Anterior cingulate cortex (tissue), 58 donors: ENCODE measurements at places on chromosomes 1 and 21.

GRCh38 chr1:197422993-197423392, 154.9 kb downstream of the CRB1 start:
- DNase-seq, result no peak

DNA sequence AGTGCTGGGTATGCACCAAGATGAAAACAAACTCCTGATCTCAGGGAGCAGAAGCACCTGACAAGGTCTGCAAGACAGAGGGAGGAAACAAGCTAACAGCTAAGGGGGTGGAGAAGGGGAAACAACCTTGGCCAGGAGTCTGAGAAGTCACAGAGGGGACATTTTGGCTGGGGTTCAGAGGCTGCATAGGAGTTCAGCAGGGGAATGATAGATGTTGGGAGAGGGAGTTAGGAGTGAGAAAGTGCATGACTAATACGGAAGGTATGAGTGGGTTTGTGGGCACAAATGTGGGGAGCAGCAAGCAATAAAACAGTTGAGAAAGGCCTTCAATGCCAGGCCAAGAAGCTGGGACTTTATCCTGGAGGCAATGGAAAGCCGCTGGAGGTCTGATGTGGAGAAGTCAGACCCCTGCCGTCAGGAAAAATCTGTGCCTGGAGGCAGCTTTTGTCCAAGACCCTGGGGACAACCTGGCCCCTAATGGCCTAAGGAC, 16.4 kb downstream of the EPHA2 start:
- no peak for DNase-seq

GRCh38 chr1:240820816-240821215, 208.9 kb upstream of the GREM2 start:
- no peak for DNase-seq

- DNase-seq, result no peak
Measured at GRCh38 chr1:191913260-191913977, 244.8 kb upstream of the RGS18 start.

DNA sequence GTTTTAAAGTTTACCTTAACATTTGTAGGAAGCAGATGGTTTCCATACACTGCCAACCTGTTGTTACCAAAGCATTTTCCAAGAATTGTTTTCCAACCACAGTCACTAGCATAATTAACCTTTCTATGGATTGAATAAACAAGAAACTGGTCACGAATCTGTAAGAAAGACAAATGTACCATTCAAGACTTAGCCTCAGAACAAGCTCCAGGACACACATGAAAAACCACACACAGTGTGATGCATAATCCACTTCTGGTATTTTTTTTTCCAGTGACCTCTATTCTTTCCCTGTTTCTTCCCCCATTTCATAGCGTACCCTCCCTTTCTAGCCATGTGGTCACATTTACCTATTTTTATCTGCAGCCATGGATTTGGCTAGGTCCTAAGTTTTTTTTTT, 29.6 kb upstream of the C1orf87 start:
- no peak for DNase-seq

DNA sequence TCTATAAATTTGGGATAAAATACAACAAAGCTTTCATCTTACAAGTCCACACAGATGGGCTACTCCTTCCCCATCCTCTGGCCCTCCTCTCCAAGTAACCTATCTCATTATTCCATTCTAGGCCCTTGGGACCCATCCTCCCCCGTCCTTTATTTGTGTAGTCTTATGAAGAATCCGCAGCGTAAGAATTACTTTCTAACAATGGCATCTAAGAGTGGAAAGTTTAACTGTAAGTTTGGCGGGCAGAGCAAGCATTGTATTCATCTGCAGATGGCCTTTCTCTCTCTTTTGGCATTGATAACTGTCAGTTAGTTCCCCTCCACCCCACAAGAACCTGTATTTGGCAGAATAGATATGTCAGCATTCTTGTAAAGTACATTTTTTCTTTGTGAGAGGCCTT, 91.9 kb upstream of the TSPAN2 start:
- no peak for DNase-seq

DNA sequence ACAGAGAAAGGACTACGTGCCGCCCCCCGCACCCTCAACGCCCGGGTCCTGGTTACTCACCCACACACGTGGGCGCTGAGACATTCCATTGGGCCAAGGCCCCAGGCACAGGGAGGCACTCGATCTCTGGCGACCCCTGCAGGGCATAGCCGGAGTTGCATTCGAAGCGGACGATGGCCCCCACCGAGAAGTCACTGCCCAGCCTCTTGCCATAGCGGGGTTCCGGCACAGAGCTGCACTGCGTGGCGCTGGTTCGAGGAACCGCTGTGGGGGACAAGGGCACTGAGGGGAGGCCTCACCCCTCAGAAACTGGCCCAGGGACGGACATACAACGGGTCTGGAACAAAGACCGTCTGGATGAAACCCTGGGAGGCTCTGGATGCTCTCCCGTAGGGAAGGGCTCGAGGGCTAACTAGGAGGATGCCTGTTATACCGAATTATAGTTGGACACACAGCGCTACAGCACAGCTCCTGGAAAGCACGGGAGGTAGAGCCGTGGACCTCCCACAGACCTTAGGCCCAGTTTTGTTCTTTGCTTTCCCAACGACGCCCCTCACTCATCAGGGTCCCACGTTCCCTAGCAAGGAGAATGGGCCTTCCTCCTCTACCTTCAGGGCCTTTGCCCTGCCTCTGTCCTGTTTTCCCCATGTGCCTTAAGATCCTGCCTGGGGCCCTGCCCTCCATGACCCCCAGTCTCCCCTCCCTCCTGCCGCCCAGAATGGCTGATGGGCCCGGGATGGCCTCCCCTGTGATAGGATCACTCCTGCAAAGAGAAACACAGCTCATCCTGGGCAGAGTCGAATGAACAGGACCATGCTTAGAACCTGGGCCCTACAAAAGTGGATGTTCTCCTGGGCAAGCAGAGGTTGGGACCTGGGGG, 152.8 kb downstream of the ZSCAN20 start:
- DNase-seq, result no peak

DNA sequence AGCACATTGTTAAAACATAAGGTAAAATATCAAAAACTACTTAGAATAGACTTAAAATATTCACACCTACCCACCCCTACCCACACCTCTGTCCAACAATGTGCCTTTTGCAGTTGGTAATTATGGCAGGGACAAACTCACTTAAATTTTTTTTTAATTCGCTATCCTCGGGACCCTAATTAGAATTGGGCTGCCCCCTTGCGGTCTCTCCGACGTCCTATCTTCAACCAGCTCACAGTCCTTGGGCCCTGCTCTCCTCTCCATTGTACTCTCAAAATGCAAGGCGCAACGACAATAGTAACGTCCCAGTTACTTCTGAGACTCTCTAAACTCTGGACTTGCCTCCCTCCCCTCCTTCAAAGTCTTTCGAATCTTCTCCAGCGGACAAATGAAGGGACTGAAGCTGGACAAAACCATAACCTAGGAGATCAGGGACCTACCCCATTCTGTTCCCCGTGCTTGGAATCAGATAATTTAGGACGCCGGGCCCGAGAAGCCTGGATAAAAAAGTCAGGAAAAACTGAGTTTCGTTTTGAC, 1.1 kb upstream of the CIART start:
- peak; percentile 58 for DNase-seq

DNA sequence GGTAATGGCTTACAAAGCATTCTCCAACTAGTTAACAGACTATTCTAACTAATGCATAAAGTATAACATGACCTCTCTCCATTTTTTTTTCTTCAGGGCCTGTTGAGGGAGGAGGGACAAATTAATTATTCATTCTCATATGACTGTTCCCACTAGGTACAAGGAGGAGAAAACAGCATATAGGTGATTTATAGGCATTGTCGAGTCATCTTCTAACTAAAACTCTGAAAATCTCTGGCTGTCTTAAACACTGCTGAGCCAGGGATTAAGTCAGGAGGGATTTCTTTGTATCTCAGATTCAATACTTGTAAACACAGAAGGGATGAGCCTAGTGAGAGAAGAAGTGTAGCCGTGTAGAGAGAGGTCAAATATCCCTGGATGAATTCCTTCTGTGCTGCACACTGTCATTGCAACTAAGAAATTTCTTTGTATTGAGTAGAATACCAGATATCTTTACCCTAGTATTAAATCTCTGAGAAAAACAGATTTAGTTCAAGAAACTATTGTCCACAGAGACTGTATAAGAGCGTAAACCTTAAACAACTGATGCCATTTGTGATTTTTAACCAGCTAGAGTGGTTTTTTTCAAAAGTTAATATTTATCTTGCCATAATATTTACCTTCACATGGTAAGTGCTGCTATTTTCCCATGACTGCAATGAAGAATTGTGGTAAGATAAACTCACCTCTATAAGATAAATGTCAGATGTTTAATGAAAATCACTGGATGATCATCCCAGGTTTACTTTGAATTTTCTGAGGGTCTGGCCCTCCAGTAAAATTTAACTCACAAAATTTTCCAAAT, 465.3 kb downstream of the RWDD3 start:
- no peak for DNase-seq

GRCh38 chr1:234409328-234409727, 36.1 kb downstream of the COA6 start:
- DNase-seq, result no peak

DNA sequence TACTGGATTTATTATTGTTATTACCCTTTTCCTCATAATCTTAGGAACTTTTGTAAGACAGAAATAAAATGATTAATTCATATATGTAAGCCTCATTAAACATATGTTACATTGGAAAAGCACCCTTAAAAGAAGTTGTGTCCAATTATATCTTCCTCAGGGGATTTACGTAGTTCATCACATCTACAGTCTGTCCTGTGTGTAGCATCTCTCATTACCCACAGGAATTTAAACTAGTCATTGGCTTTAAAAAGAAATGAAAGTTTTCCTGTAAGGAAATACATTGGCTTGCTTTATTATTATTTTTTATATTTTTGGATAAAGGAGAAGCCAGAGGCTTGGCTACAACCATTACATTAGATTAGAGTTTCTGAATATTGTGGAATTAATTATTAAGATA, 56.1 kb downstream of the SWT1 start:
- no peak for DNase-seq

- DNase-seq, result no peak
Measured at GRCh38 chr1:178345238-178345637, 151.5 kb downstream of the CLEC20A start.

DNA sequence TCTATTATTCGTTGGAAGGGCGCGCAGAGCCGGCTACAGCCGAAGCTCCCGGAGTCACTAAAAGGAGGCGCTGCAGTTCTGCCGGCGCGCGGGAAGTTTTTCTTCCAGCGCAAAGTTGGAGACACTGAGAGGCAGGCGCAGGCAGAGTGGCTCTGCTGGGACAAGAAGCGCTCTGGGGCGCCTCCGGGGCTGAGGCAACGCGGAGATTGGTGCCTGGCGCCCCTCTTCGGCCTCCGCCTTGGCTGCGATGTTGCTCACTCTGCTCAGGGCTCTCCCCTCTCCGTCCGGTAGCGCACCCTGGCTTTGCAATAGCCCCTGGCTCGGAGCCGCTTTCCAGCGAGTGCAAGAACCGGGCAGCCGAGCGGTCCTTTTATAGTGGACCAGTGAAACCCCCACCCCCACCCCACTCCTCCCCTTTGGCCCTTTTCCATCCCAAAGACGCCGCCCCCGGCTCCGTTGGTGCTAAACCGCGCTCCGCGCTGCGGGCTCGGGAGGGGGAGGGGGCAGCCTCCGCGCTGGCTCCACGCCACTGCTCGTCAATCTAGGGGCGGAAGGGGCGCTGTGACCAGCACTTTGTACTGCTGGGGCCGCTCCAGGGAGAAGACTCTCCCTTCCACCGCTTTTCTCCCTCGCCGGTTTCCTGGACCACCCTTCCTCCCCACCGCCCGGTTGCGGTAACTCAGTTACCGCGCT, at the start of gene ADAMTS1:
Gene ADAMTS1 (minus strand): TSS at position 344 of the 693 bp plus-strand sequence. CDS start 455 bp downstream, outside the sequence.
- DNase-seq, result peak; percentile 91

- no peak for DNase-seq
Measured at GRCh38 chr1:42657201-42657600, 1.0 kb upstream of the PPIH start.

DNA sequence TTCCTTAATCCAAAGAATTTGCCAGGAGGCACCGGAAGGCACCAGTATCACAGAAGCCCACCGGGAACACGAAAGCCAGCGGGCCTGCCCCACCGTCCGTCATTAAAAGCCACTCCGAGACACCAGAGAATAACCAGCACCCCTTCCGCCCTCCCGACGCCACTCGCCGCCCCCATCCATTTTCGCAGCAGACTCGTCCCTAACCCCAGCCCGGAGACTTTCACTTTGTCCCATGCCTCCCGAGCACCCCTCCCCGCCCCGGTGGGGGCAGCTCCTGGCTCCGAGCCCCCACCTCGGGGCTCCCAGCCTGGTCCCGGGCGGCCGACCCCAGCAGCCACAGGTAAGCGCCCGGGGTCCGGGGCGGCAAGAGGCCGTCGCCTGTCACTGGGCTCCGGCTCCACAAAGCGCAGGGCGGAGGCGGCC, 105.4 kb downstream of the SLC45A1 start:
- DNase-seq, result no peak

DNA sequence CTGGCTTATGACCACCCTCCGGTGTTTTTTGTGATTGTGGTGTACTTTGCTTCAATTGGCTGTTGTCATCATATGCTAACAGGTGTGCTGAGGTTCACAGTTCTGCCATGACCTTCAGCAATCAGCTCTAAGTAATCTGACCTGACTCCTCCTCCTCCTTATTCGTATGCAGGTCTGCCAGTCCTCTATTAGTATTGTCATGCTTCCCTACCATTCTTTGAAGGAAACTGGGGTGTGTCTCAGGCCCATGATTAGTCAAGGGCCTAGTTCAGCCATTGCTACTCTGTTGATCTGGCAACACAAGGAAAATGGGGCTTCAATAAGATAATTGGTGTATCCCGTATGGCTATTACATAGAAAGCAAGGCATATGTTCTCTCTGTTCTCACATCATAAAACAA, 332.3 kb upstream of the DPYD start:
- DNase-seq, result no peak

DNA sequence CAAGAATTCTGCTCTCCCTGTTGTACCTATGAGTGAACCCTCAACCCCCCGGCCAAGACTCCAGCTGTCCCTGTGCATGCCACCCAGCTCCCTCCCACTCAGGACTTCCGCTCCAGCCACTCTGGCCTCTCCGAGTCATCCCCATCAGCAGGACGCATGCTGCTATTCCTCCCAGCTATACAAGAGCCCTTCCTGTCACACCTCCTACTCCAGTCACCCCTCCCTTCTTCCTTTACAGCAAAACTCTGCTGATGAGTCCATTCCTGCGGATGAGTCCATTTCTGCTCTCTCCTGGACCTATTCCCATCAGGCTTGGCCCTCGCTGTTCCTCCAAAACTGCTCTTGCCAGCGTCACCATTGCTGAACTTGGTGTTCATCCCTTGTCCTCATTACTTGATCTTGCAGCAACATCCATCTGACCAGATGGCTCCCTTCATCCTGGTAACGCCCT, 42.2 kb downstream of the H3-3A start:
- DNase-seq, result no peak
